ENCODE measurements at places on chromosomes 13 and 19. TPM values are rescaled to one million over a fixed set of nuclear protein-coding genes. Genes with fewer than 3 reads are reported as not detected.

The CDADC1 gene
- total RNA-seq: 4.7 TPM

The CD70 gene
- total RNA-seq: not detected

GRCh38 chr13:106919638-106920037, 351.7 kb upstream of the ARGLU1 start:
- peak; percentile 23 for DNase-seq

- DNase-seq: no peak
Measured at GRCh38 chr13:95585867-95586266, 33.3 kb downstream of the CLDN10 start.

GRCh38 chr13:45518525-45519245, 53.9 kb downstream of the COG3 start:
- DNase-seq: no peak

DNA sequence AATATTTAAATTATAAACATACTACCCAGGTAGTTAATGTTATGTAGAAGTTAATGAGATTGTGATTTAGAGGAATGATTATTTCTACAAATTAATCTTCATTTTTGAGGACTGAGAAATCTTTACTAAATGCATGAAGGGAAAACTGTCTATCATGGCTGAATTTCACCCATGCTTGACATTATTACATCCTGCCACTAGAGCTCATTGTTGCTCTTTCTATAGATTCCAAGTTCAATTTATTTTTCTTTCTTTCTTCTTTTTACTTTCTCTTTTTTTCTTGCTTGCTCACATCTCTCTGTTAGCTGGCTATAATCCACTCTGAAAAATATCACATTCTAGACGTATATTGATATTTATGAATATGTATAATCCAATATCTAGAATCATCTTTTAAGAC, 505.0 kb upstream of the KLHL1 start:
- DNase-seq: no peak

- no peak for DNase-seq
Measured at GRCh38 chr13:46964789-46965527, 68.1 kb upstream of the HTR2A start.
